ENCODE measurements at places on chromosomes 3 and 15.

- DNase-seq, result no peak
Measured at GRCh38 chr3:71512000-71512399, 71.5 kb downstream of the FOXP1 start.

GRCh38 chr3:132254076-132254755, 63.0 kb upstream of the ACP3 start:
- DNase-seq, result no peak

- DNase-seq, result no peak
Measured at GRCh38 chr15:53461677-53462076, 297.8 kb downstream of the WDR72 start.

GRCh38 chr3:53170325-53171063, 9.5 kb downstream of the PRKCD start:
- DNase-seq, result no peak

DNA sequence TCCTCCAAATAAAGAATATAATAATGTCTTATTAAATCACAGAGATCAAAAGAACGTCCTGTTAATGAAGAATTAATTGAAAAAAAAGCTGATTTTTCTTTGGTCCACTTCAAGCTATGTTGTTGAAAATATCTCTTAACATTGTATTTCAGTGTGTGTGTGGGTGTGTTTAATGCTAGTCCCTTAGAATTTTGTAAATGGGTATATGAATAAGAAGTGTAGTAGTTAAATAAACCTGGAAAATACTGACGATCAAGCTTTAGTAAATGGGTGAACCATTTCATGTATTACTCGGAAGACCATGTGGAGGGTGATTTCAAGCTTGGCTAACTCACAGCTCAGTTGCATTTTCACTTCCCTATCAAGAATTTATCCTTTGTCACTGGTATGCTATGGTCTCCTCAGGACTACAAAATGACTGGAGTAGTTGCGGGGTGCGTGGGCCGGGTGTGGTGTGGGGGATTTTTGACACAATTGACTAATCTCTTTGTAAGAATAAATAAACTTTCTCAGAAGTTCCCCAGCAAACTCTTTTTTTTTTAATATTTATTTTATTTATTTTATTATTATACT, 586.4 kb downstream of the GRM7 start:
- no peak for DNase-seq

GRCh38 chr3:40713795-40714194, 189.0 kb downstream of the ZNF621 start:
- DNase-seq, result no peak

- DNase-seq, result no peak
Measured at GRCh38 chr3:187778726-187779125, 33.5 kb upstream of the BCL6 start.

DNA sequence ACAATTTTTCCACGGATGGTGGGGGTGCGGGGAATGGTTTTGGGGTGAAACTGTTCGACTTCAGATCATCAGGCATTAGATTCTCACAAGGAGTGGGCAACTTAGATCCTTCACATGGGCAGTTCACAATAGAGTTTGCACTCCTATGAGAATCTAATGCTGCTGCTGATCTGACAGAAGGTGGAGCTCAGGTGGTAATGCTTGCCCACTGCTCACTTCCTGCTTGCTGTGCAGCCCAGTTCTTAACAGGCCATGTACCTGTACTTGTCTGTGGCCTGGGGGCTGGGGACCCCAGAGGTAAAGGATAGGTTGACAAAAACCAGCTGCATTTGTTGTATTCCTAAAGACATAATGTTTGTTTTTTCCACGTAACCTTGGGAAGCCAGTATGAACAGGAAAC, 16.0 kb downstream of the DZIP3 start:
- DNase-seq, result no peak

GRCh38 chr15:30904812-30905211, 1.1 kb downstream of the FAN1 start:
- DNase-seq, result no peak

Measured in fibroblast of the aortic adventitia (primary cell).